Stomach (tissue), 19 donors: ENCODE measurements at places on chromosomes 7 and 10.

DNA sequence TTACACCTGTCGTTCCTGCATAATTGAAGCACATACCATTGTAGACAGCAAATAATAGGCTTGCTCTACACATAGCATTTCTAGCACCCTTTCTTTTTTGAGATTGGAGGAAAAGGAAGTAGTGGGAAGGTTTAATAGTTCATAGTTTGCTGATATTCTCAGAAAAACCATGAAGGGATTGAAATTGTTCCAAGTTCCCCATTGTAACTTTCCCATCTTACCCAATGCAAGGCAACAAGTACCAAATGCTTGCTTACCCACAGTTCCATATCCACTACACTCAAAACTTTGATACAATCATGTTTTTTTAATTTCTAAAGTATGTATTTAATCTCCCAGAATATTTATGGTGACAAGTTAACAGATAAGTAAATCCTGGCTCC is 13.8 kb downstream of the CYP3A5 start:
- DNase-seq = no peak

- DNase-seq = no peak
These were observed 124.5 kb upstream of the KCTD7 start for GRCh38 chr7:66504131-66504530.

GRCh38 chr7:113783403-113783802 is 135.4 kb downstream of the PPP1R3A start:
- no peak for DNase-seq

- peak; percentile 69 for DNase-seq
These were observed 48.2 kb downstream of the COL26A1 start for GRCh38 chr7:101410743-101411507.
